Psoas muscle (tissue), 8 donors: ENCODE measurements at places on chromosomes 3 and 15. TPM values are rescaled to one million over a fixed set of nuclear protein-coding genes. Genes with fewer than 3 reads are reported as not detected.

CYP1A1 gene
- polyA plus RNA-seq: 3.0 TPM

- no peak for DNase-seq
These were observed 62.3 kb downstream of the DHX30 start for GRCh38 chr3:47865192-47865591.

DNA sequence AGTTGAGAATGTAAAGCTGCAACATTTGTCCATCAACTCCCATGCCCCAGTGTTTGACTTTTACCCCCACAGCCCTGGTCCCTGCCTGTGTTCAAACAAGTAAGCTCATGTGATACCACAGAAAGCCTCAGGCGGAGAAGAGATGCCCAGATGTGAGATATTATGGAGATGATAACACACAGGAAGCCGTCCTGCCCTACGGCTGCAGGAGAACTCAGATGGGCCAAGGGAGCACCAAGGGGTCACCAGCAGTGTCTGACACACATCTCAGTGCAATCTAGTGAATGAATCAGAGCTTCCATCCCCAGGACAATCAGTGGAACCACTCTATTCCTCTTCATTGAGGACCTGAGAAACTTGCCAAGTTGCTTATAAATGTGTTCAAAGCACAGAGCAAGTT lies 14.0 kb upstream of the SPINK8 start:
- no peak for DNase-seq

GRCh38 chr3:32435911-32436815 lies 44.5 kb downstream of the CMTM7 start:
- no peak for DNase-seq

GRCh38 chr3:103055021-103055520 lies 620.3 kb downstream of the ZPLD1 start:
- no peak for DNase-seq

DNA sequence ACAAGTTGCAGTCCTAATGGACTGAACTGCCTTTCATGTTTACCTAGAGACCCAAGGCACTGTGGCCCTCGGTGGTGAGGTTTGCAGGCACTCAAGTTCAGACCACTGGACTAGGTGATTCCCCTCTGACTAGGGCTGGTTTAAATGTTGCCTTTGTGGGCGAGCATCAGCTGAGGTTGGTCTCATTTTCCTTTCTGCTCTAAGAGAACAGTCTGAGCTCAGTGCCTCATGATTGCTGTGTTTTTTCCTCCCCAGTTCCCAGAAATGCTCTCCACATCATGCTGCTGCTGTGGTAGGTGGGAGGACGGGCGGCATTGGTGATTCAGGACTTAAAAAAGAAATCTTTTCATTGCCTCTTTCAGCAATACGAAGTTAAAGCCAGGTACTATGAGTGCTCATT lies 237.2 kb downstream of the MBNL1 start:
- DNase-seq: no peak

GRCh38 chr3:43317461-43318316 lies 31.3 kb downstream of the SNRK start:
- no peak for DNase-seq
